ENCODE measurements at places on chromosomes 5 and 9.

- DNase-seq: no peak
Measured at GRCh38 chr9:129323376-129323998, 145.4 kb upstream of the IER5L start.

GRCh38 chr9:110891760-110892159 is 146.5 kb downstream of the LPAR1 start:
- no peak for DNase-seq

- no peak for DNase-seq
Measured at GRCh38 chr5:28574606-28575005, 1536.2 kb upstream of the CDH9 start.

DNA sequence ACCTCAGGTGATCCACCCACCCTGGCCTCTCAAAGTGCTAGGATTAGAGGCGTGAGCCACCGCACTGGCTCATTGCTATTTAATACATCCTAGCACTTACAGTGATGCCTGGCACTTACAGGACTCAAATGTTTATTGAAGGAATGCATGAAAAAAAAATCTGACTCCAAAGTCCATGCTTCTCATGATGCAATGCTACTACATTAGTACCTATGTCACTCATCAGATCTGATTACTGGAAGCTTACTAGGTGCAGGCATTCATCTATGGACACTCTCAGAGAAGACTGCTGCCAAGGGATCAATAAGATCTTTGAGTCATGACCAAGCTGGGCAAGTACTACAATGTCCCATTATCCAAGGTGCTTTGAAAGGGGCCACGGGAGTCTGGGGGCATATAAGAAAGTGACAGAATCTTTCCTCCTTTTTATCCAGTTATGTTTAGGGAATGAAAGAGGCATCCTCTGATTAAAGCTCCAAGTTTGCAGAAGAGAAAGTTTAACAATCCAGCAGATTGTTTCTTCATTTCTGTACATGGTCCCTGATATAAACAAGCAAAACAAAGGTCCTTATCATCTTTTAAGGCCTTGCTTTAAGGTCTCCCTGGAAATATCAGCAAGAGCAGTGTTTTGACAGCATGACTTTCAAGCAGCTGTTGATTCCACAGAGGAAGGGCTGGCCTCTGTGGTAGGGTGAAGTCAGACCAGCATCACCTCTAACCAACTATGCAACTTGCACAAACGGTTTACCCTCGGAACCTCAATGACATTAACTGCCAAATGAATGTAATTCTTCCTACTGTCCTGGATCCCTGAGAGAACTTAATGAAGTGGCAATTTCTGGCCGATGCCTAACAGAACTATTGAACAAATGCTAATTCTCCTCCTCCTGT is 35.9 kb downstream of the ARPC5L start:
- DNase-seq: no peak

DNA sequence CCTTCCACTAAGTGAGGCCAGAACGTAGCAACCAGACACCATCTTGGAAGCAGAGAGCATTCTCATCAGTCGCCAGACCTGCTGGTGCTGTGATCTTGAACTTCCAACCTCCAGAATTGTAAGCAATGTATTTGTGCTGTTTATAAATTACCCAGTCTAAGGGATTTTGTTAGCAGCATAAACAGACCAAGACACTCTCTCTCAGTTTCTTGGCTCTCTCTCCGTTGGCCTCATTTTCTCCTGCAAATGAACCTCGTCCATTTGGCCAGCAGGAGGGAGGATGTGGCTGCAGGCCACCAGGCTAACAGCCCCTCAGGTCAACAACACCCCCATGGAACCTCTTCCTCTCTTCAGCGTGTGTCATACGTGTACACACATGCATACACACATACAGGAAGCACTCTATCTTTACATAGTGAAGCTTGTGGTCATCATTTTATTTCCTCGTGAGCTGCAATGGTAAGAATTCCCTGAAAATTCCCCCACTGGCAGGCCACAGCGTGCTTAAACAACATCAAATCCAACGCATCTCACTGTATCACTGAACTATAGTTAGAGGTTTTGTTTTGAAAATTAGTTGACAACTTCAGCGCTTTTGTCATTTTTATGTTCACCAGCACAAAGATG is 62.8 kb upstream of the PPP1R26 start:
- no peak for DNase-seq

DNA sequence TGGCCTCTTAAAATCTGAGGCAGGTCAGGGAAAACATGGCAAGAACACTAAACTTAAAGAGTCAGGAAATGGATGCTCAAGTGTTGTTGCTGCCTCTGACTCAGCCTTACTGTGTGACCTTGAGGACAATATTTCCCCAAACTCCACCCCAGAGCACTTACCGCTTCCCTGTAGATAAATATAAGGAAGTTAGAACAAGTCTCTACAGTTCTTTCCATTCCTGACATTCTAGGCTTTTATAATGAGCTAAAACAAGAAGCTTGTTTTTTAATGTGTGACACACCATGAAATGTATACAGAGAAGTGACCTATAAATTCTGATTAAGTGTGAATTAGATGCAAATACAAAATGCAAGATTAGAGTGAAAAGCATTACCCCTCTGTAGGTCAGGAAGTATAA is 129.3 kb downstream of the GRIA1 start:
- DNase-seq: no peak

DNA sequence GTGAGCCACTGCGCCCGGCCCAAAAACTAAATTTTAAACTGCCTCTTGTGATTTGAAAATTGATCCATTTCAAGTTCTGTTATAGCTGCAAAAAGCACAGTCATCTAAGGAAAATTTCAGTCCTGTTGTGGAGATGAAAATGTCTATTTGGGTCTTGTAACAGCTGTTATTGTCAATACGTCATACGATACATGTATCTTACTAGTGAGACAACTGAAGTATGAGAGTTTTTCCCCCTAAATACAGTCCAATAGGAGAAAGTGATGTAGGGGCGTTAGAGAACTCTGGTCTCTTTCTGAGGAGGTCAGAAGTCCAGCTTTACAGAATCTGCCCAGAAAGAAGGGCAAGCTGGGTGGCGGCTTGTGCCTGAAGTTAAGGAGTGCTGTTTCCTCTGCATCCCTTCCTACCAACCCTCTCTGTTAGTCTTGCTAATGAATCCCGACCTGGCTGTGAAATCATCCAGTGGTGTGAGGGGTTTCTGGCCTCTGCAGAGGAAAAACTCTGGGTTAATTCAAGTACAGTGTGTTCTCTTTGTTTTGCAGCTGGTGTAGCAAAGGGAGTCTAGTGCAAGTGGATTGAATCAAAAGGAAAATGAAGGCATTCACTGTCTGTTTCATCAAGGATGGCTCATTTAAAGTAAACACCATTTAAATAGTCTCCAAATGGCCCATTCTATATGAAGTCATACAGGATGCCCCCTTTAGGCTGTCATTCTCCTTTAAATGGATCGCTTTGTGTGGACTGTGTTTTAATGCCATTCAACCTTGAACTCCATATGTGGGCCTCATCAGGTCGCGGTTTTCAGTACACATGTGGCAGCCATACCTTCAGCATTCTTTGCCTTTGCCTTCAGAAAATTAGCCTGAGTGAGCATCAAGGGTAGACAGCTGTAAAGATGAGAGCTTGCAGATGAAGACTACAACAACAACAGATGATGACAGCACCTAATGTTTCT is 59.0 kb downstream of the AOPEP start:
- DNase-seq: no peak

DNA sequence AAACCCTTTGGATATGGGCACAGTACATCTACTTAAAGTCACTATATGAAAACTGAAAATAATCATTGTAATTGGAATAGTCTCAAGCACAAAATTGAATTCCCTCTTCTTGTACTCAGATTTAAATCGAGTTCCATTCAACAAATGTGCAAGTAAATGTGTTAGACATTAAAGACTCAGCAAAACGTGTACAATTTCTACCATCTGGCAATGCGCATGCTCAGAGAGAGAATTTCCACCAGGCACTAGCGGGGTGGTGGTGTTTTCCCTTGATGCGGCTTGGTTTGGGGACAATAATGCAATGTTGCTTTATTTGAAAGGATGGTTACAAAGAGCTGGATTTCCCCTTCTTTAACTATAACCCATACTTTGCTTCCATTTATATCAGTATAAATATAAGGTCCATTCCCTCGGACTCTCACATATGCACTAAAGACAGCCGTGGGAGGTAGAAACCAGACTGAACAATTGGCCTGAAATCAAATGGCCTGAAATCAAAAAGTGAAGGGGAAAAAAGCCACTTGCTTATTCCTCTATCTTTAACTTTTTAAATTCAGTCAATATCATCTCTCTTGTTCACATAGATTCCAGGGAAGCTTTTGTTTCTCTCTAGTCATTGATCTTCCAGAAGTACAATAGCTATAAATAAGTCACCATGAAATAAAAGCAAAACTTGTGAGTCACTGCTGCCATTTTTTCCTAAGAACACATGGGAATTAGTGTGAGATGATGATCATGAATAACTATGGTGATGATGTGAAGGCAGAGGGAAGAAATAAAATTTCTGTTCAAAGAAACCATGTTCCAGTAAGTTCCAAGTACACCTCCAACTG is 59.2 kb downstream of the ADAMTS12 start:
- no peak for DNase-seq

- DNase-seq: no peak
Measured at GRCh38 chr5:89480406-89481007, 597.5 kb upstream of the MEF2C start.

DNA sequence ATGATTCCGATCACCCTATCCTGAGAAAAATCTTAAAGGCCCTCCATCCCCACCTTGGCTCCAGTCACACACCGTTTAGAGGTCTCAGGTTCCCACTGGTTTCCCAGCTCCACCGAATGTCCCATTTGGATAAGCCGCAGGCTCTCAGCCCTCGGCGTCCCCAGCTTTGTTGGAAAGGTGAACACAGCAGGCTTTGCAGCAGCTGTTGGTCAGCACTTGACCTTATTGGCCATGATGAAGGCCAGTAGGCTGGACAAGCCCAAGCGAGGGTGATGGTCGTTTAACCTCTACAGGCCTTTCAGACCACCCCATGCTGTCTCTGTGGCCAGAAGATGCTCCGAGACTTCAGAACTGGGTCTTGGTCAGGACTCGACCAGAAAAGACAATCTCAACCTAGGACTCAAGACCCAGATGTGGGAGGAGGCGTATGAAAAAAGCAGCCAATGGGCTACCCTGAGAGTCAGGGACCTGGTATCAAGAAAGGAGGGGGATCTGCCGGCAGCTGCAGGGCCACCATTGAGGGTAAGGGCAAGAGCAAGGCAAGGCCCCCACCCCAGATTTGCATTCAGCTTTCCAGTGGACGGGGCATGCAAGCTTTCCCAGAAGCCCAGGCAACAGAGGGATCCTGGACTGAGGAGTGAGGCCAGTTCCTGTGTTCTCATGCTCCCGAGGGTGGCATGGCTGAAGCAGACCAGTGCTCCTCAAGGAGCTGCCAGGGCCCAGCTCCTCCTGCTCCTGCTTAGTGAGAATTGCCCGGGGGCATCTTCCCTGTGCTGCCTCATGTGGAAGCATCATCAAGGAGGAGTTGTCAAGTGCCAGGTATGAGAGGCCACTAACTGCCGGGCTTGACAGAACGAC is 13.4 kb downstream of the UBE2QL1 start:
- no peak for DNase-seq

- DNase-seq: no peak
Measured at GRCh38 chr9:123062351-123063176, 29.1 kb downstream of the GPR21 start.

- DNase-seq: no peak
Measured at GRCh38 chr5:14100281-14100680, 42.9 kb upstream of the TRIO start.

GRCh38 chr9:38681747-38682227 is 38.1 kb downstream of the FAM240B start:
- DNase-seq: peak; percentile 86

DNA sequence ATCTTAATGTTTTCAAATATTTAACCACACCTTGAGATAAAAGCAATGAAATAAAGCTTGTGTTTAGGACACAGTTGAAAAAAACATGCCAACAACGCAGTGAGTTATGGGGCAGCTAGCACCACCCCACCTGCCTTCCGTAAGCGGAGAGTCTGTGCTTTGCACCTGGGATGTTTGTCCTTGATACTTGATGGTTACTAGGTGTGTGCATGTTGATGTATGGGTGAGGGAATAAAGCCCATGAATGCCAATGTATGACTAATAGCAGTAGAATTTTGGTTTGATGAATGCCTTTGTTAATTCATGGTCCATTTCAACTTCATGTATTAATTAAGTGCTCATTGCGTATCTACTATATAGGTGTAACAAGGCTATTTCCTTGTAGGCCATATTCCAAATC is 74.0 kb downstream of the PCSK5 start:
- no peak for DNase-seq

DNA sequence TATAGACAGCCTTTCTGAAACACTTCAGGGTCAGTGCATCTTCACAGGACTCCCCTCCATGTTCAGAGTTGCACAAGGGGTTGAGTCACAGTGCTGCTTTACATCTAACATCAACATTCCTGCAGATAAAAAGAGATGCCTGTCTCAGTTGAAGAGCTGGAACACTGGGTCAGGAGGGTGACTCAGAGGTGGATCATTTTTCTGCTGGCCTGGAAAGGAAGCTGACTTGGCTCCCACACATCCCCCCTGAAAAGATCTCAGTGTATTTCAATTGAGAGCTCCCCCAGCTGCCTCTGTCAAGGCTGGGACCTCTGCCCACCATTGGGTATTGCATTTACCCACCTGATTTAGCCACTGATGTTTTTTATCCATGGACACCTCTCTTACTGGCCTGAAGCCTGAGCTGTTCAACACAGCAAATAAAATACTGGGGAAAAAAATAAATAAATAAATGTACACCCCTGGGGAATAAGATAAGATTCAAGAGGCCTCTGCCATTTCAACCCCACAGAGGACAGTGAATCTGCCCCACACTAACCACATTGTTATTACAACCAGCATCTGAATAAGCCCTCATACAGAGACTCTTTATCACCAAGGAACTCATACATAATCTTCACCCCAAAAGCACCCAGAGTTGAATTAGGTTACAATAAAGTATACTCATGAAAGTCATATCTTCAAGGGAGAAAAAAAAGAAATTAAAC is 716.4 kb downstream of the SEMA5A start:
- DNase-seq: peak; percentile 92

- DNase-seq: peak; percentile 70
Measured at GRCh38 chr9:15999422-16000339, 446.8 kb downstream of the CCDC171 start.

DNA sequence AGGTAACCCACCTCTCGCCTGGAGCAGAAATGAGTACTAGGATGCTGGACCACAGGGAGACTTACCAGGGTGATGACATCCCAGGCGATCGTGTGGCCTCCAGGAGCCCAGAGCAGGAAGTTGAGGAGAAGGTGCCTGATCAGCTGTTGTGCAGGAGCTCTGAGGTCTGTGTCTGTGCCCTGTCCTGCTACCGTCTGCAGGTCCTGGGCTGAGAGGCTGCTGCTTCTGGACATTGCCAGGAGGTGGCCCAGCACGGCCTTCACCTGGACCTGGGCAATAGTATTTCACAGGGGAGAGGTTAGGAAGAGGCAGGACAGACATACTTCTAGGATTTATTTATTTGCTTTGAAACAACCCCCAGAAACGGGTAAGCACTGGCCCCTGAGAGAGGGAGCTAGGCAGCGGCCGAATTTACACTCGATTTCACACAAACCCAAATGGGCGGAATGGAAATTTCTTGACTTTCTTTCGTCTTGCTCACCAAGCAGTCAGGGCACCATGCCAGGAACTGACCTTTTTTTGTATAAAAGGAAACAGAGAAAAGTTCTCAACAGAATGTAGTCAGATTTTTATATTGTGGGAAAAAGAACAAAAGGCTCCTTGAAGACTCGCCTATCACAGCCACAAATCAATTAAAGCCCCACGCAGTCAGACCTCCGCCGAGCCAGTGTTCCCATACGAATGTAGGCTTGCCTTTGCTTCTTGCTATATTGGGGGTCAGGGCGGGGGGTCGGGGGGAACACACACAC is 210.3 kb downstream of the FANCC start:
- peak; percentile 55 for DNase-seq

- no peak for DNase-seq
Measured at GRCh38 chr9:71783120-71783523, 14.8 kb upstream of the CEMIP2 start.

- DNase-seq: no peak
Measured at GRCh38 chr5:87079219-87079618, 188.5 kb upstream of the RASA1 start.
